CD4-positive, alpha-beta T cell treated with Interleukin-12 subunit alpha and Interleukin-12 subunit beta, for 1 hour (primary cell): ENCODE measurements at places on chromosomes 12 and 14.
A peak's percentile ranks its signal among the peaks of the same experiment; 100 is the strongest.

GRCh38 chr12:51333536-51333935, 9.6 kb upstream of the BIN2 start:
- no peak for DNase-seq

DNA sequence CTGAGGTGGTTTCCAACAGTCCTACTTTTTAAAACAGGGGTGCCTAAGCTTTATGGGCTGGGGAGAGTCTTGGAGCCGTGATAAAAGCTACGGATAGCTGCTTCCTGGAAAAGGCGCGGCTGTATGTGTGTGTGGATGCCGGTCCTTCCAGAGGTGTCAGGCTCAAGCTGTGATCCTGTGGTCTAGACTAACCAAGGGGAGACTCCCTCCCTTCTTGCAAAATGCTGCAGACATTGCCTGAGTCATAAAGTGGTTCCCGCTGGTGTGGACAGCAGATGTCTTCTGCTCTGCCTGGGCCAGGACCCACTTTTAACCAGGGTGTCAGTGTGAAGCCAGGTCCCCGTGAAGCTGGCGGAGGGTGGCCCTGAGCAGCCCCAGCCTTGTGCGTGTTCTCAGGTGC, 37.8 kb downstream of the CCDC92 start:
- no peak for DNase-seq

DNA sequence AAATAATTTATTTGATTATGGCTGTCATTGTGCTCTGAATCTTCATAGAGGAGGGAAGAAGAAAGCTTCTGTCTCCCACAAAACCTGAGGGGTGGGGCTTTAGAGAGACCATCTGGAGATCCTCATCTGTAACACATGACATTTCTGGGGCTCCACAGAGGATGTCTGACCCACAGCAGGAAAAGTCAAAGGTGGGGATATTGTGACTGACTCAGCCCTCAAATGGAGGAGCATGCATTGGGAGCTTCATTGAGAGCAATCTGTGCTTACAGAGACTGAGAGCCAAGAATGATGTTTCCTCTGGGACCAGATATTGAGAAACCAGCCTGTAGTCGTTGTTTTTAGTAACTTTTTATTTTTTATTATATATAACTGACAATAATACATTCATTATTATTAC, 158.7 kb downstream of the SYT1 start:
- no peak for DNase-seq

- DNase-seq: no peak
These were observed 26.4 kb downstream of the TBC1D15 start for GRCh38 chr12:71865757-71866536.

DNA sequence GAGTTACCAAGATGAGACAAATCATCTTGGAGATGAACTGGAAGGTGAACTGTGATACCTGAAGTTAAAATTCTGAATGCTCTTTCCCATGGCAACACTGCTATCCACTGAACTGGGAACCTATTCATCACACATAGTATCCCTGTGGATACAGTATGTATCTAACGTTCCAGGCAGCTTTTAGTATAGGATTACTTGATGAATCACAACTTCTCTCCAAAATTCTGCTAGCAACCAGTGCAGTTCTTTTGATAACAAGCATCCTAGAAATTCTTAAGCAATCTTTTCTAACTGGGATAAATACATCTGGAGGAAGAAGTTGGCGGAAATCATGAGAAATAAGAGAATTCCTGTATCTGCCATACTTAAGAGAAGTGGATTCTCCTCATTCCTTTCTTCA, 66.4 kb downstream of the PAWR start:
- no peak for DNase-seq

DNA sequence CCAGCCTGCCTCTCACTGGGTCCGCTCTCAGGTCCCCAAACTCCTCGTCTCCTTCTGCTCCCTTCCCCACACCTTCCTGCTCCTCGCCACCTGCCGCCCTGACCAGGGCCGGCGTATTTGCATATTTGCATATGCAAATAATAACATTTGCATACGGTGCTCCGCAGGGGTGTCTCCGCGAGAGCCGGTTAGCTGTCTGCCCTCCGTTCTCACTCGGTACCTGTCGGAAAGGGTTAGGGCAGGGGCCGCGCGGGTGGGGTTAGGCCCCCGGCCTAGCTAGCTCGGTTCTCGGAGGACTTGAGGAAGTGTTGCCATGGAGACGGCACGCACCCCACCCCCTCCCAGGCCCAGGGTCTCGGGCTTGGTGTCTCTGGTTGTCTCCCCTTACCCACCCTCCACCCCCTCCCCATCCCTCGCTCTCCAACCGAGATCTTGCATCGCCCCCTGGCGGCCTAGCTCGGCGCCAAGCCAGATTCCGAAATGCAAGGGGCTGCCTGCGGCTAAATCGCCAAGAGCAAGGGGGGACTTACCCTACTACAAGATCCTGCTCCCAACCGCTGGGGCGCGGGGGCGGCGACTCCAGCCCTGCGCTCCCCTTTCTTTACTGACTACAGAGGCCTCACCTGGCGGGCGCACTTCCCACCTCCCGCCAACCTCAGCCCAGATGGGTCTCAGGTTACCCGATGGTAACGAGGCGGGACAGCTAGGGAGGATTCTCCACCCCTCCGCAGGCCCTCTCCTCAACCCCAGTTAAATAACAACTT, 8.1 kb downstream of the STAC3 start:
- DNase-seq: peak; percentile 66

GRCh38 chr12:57802607-57803006, 15.9 kb downstream of the AVIL start:
- no peak for DNase-seq

DNA sequence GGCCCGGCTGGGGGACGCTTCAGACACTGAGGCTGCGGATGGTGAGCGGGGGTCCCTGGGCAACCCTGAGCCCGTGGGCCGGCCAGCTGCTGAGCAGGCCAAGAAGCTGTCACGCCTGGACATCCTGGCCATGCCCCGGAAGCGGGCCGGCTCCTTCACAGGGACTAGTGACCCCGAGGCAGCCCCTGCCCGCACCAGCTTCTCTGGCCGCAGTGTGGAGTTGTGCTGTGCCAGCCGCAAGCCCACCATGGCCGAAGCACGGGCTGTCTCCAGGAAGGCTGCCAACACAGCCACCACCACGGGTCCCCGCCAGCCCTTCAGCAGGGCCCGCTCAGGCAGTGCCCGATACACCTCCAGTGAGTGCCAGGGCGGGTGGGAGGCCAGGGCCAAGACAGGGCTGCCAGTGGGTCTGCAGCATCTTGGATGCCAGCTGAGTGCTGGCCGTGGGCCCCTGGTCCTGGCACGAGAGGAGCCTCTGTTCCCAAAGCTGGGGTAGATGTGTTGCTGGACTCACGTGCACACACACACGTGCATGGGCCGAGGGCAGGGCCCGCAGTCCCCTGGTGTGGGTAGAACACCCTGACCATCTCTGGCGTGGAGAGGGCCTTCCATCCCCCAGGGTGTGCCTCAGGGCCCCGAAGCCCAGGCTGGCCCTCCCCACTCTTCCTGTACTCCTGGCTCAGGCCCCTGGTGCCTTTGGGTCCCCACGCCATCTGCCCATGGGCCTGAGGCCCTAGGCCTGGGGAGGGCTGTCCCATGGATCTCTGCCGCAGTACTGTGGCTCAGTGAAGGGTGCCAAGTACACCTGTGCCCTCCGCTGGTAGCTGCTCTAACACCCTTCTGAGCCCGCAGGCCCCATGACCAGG, 22.8 kb downstream of the CEP170B start:
- DNase-seq: no peak

- DNase-seq: peak; percentile 30
These were observed 16.8 kb upstream of the DYNC1H1 start for GRCh38 chr14:101947577-101947903.

- no peak for DNase-seq
These were observed 58.2 kb upstream of the FLRT2 start for GRCh38 chr14:85471744-85472143.

- DNase-seq: no peak
These were observed 1.4 kb downstream of the TMTC1 start for GRCh38 chr12:29782285-29782870.

GRCh38 chr12:12007001-12007712, 63.6 kb upstream of the BCL2L14 start:
- DNase-seq: peak; percentile 34
